NCI-H1105 treated with DMSO at 0.1 percent for 48 hours (cell line): ENCODE measurements at places on chromosomes 16 and 17.
A peak's percentile ranks its signal among the peaks of the same experiment; 100 is the strongest.

DNA sequence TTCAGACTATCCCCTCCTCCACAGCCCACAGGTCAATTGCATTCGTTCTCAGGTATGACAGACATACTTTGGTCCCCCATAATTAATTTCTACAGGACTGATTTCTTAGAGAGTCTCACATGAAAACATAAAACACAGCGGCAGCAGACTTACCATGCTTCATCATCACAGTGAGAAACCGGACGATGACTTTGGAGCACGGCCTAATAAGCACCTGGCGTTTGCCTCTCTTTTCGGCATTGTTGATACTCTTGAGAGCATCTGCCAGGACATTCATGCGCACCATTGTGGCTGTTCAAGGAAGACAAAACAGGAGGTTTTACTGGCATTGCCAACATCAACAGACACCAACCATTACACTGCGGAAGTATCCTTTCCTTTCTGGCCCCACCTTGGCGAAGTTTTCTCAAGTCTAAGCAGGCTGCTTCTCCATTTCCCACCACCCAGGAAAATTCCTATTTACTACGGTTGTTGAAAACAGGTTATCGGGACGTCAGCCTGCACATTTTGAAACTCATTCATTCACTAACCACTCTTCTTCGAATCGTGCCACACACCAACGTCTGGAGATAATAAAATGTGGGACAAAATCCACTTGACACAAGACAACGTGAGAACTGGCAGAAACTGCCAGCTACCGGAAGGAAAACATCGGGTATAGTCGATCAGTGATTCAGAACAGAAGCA, 1.2 kb downstream of the RPS15A start:
- no peak for DNase-seq

DNA sequence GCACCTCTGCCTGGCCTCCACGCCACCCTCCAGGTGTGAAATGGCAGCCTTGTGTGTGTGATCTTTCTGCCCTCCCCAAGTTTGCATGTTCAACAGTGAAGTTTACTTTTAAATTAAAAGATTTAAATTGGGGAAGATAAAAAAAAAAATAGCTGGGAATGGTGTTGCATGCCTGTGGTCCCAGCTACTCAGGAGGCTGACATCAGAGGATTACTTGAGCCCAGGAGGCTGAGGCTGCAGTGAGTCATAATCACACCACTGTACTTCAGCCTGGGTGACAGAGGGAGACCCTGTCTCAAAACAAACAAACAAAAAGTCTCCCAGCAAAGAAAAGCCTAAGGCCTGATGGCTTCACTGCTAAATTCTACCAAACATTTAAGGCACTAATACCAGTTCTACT, 35.4 kb upstream of the RNF43 start:
- no peak for DNase-seq

DNA sequence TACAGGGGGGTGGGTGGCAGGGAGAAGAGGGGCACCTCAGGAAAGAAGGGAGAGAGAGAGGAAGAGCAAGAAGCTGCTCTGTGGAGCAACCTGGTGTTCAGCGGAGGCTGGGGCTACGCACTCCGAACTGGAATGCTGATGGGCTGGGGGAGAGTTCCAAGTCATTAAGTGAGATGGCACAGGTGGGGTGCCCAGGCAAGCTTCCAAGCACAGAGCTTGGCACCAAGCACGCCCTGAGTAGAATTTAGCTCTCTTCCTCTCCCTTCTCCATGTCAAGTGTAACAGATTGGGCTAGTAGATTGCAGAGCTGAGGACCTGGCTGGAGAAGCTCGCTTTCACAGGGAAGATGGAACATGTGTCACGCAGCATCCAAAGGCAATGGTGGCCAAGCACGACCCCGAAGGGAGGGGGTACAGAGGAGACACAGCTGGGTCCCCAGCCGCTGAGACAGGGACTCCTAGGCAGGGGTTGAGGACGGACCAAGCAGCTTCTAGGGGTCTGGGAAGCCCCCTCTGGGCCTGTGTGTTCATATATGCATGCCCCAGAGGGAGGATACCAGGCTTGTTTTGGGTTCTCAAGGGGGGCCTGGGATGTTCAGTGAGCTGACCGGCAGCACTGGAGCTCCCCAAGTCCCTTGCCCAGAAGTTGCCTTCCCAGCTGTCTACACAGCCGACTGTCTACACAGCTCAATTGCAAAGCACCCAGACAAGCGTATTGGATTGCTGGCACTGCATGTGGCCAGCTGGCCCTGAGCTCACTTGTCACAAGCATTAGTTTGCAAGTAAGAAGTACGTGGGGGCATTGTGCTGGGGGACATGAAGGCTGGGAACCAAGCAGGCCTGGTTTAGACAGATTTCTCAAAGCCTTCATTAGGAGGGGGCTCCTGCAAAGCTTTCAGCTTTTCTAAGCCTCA, 247.8 kb downstream of the ENGASE start:
- DNase-seq, result no peak

GRCh38 chr16:79571065-79571902, 29.3 kb downstream of the MAF start:
- DNase-seq, result no peak

DNA sequence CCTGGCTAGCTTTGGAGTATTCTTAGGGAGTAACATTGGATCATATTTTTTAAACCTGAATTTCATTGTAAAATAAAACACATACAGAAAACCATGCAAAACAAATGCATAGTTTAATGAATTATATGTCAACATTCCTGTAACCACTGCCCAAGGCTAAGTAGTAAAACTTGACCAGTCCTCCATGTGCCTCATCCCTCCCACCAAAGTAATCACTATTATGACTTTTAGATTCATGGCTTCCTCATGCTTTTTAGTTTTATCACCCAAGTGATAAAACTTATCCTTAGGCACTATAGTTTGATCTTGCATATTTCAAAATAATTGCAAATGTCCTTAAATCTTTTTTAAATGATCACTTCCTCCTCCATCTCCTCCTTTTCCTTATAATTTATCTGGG, 20.4 kb downstream of the PRKCA start:
- DNase-seq, result no peak

DNA sequence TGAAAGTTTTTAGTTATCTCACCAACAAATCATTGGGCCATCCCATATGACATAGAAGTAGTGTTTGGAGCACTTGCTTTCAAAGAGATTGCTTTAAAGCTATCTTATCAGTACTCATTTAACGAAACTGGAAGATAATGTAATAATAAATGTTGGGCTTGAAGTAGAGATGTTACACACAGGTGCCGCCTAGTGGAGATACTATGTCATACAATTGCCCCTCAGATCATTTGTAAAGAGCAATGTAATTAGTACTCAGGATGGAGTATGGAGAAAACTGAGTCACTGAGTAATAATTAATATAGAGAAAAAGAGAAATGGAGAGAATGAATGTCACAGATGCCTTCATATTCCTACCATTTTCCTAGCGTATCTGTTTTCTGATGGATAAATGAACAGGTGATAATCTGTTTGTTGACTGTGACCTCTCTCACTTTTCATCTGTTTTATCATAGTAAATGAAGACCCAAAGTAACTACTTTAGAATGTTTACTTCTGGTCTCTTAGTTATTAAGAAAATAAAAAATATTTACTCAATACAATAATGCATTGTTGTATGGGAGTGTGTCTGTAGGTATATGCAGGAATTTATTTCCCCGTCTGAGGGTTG, 80.4 kb downstream of the EFCAB5 start:
- DNase-seq, result peak; percentile 57

GRCh38 chr16:69113216-69113615, 7.8 kb downstream of the HAS3 start:
- DNase-seq, result no peak

DNA sequence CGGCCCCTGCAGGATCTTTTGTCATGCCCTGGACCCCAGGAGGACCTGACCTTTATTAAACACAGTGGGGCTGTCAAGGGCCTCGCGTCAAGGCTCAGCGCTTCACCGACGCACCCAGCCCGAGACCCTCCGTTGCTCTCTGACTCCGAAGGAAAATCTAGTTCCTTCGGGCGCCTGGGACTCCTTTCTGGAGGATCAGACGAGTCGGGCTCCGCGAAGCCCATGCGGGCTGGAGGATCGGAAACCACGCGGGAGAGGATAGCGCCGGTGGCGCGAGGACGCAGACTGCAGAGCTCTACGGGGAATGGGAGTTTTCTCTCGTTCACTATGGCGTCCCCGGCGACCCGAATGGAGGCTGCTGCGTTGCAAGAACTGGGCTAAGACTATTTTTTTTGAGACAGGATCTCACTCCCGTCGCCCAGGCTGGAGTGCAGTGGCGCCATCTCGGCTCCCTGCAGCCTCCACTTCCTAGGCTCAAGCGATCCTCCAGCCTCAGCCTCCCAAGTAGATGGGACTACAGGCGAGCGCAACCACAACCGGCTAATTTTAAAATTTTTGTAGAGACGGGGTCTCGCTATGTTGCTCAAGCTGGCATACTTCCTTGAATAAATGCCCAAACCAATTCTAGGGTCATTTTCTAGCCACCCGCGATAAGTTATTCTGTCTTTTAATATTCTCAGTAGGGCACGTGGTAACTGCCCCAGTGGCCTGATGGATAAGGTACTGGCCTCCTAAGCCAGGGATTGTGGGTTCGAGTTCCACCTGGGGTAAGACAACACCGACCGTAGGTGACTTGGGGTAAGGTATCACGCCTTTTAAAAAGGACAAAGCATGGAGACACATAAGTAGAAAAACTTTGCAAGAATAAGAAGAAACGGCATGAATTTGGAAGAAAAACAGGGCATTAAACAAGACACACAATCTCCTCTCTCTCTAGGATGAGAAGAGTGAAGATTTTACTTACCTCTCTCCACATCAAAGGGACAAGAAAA, 5.5 kb downstream of the OR1F1 start:
- DNase-seq, result no peak

DNA sequence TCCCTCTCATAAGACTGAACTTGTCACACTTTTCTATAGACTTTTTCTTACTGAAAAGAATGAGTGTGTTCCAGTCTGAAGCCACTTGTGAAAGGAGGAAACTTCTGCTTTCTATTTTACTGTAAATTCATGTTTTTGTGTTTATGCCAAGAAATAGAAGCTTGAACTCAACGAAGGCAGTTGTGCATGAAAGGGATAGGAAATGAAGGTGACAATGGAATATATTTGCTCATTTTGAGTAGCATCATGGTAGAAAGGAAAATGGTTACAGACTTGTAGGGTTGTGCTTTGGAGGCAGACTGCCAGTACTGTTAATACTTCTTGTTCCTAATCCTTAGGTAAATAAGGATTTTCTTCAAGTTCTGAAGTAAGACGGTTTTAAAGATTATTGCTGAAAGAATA, 8.1 kb downstream of the CLTC start:
- DNase-seq, result no peak

DNA sequence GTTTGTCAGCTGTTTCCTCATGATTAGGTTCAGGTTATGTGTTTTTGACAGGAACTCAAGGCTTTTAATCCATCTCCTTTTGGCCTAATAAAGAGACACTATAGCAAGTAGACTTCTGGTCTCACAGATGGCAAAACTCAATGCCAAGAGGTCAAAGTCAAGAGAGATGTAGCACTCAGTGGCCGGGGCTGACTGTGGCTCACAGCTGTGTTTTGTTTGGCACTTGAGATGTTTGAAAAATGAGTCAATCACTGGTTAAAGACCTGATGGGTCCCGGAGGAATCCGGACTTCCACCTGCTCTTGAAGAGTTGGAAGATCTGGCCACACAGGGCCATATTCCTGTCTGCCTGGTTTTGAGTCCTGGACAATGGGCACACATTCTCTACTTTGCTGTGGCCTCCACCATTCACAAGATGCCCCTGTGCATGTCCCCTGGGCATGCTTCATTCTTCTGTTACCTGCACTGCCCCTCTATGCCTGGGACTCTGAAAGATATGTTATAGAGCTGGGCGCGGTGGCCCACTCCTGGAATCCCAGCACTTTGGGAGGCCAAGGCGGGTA, 210.3 kb downstream of the SNX29 start:
- DNase-seq, result no peak

- no peak for DNase-seq
Measured at GRCh38 chr17:30130121-30130520, 13.5 kb downstream of the NSRP1 start.

- DNase-seq, result no peak
Measured at GRCh38 chr16:29708917-29709600, 30.1 kb downstream of the QPRT start.

DNA sequence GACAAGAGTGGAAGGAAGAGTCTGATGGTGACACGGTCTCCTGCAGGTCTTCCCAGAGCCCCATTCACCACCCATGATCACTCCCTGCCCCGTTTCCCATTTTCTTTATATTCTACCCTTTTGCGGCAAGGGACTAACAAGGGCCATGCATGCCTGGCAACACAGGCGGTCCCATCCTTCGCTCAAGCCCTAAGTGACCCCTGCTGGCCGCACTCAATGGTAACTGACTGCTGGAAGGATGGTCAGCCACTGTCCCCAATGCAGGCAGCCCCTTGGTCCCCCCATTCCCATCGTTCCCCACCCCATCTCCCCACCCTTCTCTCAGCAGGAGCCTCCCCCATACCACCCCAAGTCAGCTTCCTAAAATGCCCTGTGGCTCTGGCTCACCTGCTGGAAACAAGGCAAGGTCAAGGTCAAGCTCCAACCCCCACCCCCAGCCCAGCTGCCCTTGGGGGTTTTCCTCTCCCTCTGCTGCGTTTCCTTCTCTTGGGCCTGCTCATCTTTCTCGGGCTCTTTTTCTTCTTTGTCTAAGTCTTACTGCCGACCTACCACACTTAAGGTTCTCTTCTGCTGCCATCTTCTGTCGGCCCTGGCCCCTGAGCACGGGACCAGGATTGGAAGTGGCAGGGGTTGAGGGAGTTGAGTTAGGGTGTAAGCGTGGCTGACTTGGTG, 116.0 kb downstream of the RPTOR start:
- no peak for DNase-seq

- DNase-seq, result no peak
Measured at GRCh38 chr16:68629351-68629910, 15.7 kb upstream of the CDH3 start.

- no peak for DNase-seq
Measured at GRCh38 chr17:42337442-42337841, 49.1 kb downstream of the STAT5A start.

DNA sequence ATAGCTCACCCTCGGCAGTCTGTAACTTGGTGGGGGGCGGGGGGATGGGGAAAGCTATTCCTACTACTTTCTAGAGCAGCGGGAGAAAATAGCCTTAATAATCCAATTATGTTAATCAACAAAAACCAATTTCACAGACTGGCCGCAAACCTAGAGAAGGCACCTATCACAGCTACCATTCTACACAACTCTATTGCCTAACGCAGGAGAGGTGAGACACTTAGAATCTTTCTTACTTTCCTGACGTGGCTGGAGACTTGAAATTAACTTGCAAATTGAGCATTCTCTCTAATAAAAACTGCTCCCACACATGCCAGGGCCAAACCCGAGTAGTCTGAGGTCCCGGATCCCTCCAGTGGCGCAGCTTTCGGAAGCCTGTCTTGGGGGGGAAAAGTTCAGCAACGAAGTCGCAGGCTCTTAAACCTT, 794 bp downstream of the SMG6 start:
- DNase-seq, result no peak

- DNase-seq, result peak; percentile 8
Measured at GRCh38 chr16:64051824-64052223, 1070.0 kb downstream of the CDH11 start.

- DNase-seq, result no peak
Measured at GRCh38 chr17:76354747-76355310, 1.1 kb upstream of the PRPSAP1 start.

- DNase-seq, result no peak
Measured at GRCh38 chr17:10547351-10547750, 2.1 kb downstream of the MYH2 start.
